Bladder microvascular endothelial cell (primary cell): ENCODE measurements at places on chromosomes 3 and 15. TPM values are rescaled to one million over a fixed set of nuclear protein-coding genes. Genes with fewer than 3 reads are reported as not detected.

The IMPG2 gene
- 0.16 and 0.76 TPM in 2 replicates for total RNA-seq

The UBA7 gene
- 42.7 and 44.2 TPM in 2 replicates for total RNA-seq

The ST8SIA2 gene
- 0.16 and 0.31 TPM in 2 replicates for total RNA-seq

The C3orf22 gene
- total RNA-seq, result not detected in 2 replicates

The FBXO40 gene
- under 0.01 TPM in 1 of 2 replicates, not detected in the other for total RNA-seq

The LRRC31 gene
- total RNA-seq, result not detected in 2 replicates

The PATL2 gene
- total RNA-seq, result 0.06 and 0.16 TPM in 2 replicates

The SLC22A13 gene
- 0.16 and 0.76 TPM in 2 replicates for total RNA-seq

The MANF gene
- total RNA-seq, result 89.7 and 167 TPM in 2 replicates

The TBC1D2B gene
- 16.5 and 43.2 TPM in 2 replicates for total RNA-seq

The MEX3B gene
- total RNA-seq, result 6.8 and 11.1 TPM in 2 replicates

The SFMBT1 gene
- total RNA-seq, result 1.8 and 4.3 TPM in 2 replicates

The GABRB3 gene
- under 0.01 TPM in 1 of 2 replicates, not detected in the other for total RNA-seq

The SLC6A20 gene
- total RNA-seq, result not detected in 2 replicates

The SLC35G2 gene
- total RNA-seq, result 16.8 and 27.5 TPM in 2 replicates

The CP gene
- 0.81 and 2.5 TPM in 2 replicates for total RNA-seq
